ENCODE measurements at places on chromosomes 1 and 21.
A peak's percentile ranks its signal among the peaks of the same experiment; 100 is the strongest.

- no peak for DNase-seq
Observed at GRCh38 chr1:196515904-196516303, 92.3 kb downstream of the KCNT2 start.

- DNase-seq: no peak
Observed at GRCh38 chr1:112981426-112981825, 25.4 kb upstream of the SLC16A1 start.

- no peak for DNase-seq
Observed at GRCh38 chr1:47647327-47647845, 209.5 kb downstream of the FOXD2 start.

DNA sequence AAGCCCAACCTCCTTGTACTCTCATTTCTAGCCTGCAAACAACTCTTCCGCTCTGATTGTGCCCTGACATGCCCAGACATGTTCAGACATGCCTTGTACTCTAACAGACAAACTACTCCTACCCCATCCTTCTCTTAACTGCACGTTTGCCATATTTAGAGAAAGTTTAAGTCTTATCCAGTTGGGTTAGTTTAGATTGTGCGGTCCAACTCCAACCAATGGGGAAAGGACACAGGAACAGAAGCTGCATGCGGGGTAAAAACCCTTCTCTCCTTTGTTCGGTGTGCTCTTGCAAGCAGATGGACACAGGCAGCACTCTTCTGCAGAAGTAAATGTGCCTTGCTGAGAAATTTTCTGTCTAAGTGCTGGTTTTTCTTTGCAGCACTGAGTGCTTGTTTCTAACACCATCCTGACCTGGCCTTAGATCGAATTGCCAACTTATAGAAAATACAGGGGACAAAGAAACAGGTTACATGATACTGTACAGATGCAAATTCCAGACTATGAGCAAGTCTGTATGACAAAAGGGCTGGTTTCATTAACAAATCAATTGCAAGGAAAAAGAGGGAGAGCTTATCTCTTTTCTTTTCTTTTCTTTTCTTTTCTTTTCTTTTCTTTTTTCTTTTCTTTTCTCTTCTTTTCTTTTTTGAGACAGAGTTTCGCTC lies 35.8 kb upstream of the IFNGR2 start:
- no peak for DNase-seq

DNA sequence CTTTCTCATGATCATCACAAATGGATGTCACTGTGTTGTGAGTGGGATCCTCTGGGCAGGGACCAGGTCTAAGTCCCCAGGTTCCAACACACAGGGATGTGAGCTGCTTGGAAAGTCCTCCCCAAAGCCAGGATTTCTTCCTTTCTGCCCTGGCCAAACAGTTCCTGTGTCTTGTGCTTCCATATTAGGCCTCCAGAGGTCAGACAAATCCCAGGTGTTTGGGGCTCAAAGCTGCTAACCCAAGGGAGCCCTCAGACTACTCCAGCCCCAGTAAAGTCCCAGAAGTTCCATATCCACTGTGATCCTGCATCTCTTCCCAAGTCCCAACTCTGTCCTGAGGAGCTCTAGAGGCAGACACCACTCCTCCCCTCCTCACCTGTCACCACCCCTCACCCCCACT lies 27.7 kb upstream of the MAGOH start:
- no peak for DNase-seq

- no peak for DNase-seq
Observed at GRCh38 chr1:168285521-168285790, 4.8 kb downstream of the TBX19 start.

GRCh38 chr1:46442317-46443161 lies 47.1 kb upstream of the DMBX1 start:
- DNase-seq: peak; percentile 32

GRCh38 chr1:86733340-86733739 lies 29.0 kb downstream of the SH3GLB1 start:
- no peak for DNase-seq

DNA sequence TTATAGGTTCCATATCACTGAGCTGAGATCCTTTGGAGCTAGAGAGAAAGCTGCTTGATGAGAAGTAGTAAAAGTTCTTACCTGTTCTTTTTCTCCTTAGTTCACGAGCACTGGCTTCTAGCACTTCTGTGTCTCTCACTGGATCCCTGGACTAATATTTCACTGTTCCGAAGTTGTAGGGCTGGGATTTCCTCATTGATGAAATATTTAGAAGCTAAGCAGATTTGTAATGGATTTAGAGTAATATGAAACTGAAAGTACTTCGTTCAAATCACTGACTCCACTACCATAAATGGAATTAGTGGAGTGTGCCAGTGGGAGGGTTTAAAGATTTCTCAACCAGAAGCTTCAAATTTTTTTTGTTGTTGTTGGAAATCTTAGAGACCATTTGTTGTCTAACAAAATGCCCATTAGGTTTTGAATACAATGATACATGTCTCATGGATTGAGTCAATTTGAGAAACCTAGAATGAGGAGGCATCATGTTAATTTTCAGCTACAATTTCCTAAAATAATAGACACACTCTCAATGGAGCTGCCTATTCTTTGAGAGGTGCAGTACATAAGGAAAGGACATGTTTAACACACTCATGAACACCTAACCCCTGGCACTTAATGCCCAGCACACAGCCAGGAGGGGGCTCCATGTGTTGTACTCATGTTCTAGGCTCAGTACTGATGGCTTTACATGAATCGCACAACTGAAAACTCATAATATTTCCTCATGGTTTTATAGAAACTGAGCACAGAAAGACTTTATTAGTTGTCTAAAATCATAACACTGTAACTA lies at the start of gene GBP1:
Gene GBP1 (minus strand): TSS at position 130 of the 790 bp plus-strand sequence. CDS start 1,974 bp downstream, outside the sequence.
- peak; percentile 65 for DNase-seq

DNA sequence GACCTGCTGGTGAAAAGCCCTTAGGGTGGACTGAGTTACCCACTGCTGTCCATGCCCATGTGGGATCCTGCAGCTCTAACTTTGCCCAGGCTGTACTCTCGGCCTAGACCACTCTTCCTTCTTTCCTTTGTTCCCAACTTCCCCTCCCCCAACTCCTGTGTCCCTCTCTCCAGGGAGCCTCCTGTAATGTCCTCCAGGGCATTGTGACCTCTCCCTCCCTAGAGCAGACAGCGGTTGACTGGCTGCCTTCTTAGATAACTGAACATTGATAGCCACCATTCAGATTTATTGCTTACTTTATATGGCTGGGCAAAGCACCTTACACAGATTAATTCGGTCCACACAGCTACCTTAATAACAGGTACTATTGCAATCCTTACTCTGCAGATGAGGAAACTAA lies 5.0 kb downstream of the RUNX1 start:
- DNase-seq: no peak

DNA sequence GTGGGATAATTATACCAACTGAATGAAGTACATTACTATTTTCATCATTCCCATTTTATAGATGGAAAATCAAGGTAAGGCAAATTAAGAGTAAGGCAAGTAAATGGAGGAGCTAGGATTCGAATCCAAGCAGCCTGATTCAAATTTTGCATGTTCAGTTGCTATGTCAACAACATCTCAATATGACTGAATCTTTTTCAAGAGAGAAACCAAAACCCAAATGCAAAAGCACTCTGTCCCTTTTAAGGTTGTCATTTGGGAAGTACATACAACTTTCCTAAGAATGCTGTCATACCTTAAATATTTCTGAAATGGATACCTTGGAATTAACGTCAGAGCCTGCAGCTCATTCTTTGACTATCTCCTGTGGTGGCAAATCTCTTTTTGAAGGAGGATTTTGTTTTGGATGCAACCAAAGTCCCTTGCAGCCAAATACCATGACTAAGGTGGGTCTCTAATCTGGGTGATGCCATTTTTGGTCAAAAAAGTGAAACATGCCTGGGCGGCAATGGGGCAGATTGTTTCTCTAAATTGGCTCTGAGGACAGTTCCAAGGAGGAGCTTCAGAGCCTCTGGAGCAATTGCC lies 25.4 kb downstream of the ADAMTS1 start:
- DNase-seq: no peak

- no peak for DNase-seq
Observed at GRCh38 chr1:237613984-237614383, 276.7 kb downstream of the ZP4 start.

- DNase-seq: no peak
Observed at GRCh38 chr1:227880342-227880924, 65.0 kb downstream of the PRSS38 start.

- no peak for DNase-seq
Observed at GRCh38 chr1:191457889-191458288, 700.4 kb upstream of the RGS18 start.

GRCh38 chr1:62209931-62210595 lies 15.4 kb downstream of the L1TD1 start:
- no peak for DNase-seq

- DNase-seq: no peak
Observed at GRCh38 chr1:48219803-48220202, 2.7 kb upstream of the SLC5A9 start.

DNA sequence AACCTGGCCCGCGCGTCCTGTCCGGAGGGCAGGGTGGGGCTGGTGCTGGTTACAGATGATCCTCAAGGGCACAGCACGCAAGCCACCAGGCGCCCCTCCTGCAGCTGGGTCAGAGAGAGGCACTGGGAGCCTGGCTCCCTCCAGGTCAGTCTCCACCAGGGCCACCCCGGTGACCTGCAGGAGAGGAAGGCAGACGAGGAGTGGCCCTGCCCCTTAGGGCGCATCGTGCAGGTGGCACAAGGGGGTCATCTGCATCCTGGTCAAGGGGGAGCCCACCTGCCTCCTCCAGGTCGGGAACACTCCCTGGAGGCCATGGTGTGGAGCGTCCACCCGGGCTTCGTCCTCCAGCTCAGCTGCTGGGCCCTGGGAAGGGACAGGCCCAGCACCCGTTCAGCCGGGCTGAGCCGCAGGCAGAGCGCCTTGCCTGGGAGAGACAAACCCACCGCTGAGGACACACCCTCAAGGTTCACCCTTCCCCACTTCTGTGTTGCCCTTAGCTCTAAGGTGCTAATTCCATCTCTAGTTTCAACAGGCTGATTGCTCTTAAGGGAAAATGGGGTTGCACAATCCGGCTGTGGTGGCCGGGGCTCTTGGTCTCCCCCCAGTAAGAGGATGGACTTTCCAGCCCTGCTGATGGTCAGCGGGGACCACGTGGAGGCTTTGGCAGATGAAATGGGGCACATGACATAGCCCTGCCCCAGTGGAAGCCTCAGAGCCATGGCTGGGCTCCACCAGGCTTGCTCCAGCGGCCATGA lies 63.2 kb downstream of the SIK1 start:
- DNase-seq: no peak

GRCh38 chr1:87449348-87449963 lies 120.8 kb downstream of the LMO4 start:
- no peak for DNase-seq

DNA sequence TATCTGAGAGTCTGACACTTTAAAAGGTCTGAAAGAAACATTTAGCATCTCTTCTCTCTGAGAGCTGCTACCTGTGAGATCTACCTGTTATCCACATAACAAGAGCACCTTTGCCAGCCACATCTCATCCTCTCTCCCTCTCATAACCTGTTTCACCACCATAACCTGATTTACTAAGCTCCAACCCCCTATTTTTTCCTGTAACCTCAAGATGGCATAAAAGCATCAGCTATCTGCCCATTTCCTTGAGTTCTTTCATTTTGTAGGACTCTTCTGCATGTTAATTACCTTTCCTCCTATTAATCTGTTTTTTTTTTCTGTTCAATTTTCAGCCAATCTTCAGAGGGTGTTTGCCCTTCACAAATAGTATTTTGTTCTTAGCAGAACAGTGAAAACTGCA lies 136.5 kb upstream of the KCNK1 start:
- no peak for DNase-seq

- no peak for DNase-seq
Observed at GRCh38 chr1:35650416-35650815, 9.1 kb upstream of the PSMB2 start.

DNA sequence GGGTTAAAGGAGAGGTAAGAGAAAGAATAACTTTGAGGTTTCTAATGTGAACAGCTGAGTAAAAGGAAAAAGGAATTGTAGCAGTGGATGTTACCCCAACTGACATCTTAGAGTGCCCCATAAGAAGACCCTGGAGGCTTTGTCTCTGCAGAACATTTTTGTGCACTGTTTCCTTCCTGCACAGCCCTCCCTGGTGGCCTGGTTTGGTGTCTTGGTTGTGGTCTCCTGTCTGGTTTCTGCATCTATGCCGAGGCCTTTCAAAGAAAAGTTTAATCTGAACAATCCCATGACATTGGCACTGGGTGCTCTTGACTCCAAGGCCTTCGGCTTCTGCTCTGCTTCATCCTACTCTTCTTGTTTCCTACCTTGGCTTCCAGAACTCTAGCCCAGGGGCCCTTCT lies 57.8 kb downstream of the RHOU start:
- DNase-seq: no peak

DNA sequence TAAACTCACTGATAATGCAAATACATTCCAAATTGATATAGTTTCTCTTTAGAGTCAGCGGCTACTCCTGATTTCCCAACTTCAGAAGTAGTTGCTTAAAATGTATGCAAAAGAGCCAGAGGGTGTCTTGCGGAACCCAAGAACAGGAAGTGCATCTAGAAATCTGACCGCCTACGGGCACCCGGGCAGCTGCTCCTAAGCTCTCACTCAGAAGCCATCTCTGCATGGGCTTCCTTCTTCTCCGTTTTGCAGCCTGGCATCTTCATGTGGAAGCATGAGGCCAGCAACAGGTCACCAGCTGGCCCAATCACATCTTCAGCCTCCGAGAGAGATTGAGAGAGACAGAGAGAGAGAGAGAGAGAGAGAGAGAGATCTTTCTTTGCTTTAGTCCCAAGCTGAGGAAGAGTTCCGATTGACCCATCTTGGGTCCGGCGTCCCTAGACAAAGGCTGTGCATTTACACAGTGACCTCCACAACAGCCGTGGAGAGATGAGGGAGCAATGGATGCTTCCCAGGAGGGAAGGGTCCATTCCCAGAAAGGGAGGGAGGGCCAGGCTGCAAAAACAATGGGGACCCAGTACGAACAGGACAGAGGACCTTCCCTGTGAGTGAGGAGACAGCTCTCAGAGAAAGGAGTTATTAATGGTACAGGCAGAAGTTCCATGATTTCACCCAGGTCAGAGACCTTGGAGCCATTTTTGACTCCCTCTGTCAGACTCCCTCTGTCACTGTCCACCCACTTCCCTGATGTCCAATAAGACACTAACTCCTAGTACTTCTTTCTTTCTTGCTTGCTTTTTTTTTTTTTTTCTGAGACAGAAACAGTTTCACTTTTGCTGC lies 28.2 kb upstream of the SLC30A1 start:
- DNase-seq: no peak

- DNase-seq: no peak
Observed at GRCh38 chr1:8870103-8870502, 8.4 kb downstream of the ENO1 start.

- no peak for DNase-seq
Observed at GRCh38 chr21:42868196-42868595, 11.1 kb downstream of the WDR4 start.

- no peak for DNase-seq
Observed at GRCh38 chr1:81809808-81810207, 9.1 kb downstream of the ADGRL2 start.

GRCh38 chr21:42818328-42818749 lies 61.0 kb downstream of the WDR4 start:
- no peak for DNase-seq
